Fibroblast of skin of right biceps (primary cell): ENCODE measurements at places on chromosomes 16 and 17.
A peak's percentile ranks its signal among the peaks of the same experiment; 100 is the strongest.

DNA sequence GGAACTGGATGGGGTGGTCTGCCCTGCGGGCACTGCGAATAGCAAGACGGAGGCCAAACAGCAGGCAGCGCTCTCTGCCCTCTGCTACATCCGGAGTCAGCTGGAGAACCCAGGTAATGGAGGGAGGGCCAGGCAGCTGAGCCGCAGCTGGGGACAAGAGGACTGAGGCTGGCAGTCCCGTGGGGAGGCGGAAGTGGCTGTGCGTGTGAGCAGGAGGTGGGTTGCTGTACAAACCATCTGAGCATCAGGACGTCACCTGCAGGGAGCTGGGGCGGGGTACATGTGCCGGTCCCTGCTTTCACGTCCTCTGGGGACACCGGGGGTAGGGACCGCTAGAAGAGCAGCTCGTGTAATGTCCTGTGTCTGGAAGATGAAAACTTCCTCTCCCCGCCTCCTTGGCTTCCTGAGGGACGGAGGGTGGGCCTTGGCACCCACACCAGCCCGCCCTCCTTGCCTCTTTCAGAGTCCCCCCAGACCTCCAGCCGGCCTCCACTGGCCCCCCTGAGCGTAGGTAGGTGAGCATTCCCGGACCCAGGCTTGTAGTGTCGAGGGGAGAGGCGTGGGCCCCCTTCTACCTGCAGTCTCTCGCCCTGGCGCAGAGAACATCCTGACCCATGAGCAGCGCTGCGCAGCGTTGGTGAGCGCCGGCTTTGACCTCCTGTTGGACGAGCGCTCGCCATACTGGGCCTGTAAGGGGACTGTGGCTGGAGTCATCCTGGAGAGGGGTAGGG lies 3.7 kb downstream of the ADAD2 start:
- no peak for DNase-seq

GRCh38 chr16:24610416-24610755 lies 71.0 kb downstream of the RBBP6 start:
- DNase-seq = peak; percentile 31

DNA sequence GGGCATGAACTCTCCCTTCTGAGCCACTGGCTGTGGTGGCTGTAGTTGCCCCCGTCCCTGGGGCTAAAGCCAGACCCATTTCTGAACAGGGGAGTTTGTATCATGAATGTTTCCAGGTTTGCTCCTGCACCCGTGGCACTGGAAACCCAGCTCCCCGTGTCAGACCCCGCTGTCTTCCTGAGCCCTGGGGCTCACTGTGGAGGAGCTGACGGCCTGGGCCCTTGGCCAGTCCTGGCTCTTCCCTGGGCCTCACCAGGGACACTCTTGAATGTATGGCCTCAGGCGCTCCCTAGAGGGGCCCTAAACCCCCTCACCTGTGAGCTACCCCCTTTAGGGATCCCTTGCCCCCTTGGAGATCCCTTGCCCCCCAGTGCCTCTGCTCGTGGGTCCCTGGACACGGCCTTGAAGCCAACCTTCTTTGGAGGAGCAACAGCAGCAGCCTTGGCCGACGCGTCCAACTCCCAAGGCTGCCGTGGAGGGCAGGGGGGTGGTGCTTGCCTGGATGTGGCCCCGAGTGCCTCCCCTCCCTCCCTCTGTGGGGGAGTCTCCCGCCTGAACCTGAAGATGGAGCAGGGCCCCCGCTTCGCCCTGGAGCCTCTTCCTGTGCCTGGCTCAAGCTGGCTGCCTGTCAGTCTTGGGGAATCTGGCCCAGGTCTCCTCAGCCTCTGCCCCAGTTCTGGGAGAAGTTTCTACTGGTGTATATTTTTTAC lies 15.9 kb downstream of the CASKIN2 start:
- DNase-seq = no peak

DNA sequence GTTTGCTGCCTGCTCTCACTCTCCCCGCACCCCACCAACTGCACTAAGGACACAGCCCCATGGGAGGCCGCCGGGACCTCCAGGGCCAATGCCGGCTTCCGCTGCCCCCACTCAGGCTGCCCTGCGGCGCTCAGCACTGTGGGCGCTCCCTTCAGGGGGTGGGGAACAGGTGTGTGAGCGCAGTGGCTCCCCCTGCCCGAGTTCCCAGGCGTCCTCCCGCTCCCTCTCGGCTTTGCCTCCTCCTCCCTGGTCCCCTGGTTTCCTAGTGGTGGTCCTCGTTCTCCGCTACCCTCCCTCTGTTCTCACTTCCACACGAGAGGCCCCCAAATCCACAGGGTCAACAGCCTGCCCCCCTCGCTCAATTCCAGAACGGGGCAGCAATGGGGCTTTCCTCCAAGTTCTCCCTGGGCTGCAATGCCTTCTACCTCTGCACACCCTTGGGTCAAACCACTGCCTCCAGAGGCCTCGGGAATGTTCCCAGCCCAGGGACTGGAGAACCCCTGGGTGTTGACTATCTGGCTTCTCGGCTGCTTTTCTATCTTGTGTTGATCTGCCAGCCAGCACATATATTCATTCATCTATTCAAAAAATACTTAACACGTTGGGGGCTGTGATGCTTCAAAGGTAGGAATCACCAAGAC lies 9.9 kb downstream of the FOXJ1 start:
- DNase-seq = no peak

DNA sequence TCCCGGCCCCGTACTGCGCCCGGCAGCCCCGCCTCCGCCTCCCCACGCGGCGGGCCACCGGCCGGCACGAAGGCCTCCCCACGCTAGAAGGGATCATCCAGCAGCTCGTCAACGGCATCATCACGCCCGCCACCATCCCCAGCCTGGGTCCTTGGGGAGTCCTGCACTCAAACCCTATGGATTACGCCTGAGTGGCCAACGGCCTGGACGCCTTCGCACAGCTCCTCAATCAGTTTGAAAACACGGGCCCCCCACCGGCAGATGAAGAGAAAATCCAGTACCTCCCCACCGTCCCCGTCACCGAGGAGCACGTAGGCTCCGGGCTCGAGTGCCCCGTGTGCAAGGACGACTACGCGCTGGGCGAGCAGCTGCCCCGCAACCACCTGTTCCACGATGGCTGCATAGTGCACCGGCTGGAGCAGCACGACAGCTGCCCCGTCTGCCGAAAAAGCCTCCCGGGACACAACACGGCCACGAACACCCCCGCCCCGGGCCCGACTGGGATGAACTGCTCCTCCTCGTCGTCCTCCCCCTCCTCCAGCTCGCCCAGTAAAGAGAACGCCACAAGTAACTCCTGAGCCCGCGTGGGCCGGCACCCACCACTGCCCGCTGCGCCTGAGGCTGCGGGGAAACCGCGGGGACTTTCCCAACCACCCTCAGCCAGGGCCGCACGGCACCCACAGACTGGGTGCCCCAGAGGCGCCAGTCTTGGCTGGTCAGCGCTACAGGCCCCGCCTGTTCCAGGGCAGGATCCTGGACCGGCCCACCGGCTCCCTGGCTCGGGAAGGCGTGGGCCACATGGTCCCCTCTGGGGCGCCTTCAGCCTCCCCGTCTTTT lies 39.0 kb upstream of the AKAP1 start:
- DNase-seq = no peak

DNA sequence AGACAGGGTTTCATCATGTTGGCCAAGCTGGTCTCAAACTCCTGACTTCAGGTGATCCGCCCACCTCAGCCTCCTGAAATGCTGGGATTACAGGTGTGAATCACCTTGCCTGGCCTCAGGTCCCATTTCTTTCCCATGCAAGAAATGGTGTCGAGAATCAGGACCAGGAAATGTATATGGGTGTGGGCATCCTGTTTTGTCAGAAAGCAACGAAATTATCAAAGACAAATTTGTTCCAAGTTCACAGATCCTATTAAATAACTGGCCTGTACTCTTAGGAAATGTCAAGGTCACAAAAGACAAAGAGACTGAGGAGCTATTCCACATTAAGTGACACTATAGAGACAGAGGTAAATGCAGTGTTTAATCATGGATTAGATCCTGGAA lies 17.1 kb upstream of the ST6GALNAC1 start:
- DNase-seq = no peak

DNA sequence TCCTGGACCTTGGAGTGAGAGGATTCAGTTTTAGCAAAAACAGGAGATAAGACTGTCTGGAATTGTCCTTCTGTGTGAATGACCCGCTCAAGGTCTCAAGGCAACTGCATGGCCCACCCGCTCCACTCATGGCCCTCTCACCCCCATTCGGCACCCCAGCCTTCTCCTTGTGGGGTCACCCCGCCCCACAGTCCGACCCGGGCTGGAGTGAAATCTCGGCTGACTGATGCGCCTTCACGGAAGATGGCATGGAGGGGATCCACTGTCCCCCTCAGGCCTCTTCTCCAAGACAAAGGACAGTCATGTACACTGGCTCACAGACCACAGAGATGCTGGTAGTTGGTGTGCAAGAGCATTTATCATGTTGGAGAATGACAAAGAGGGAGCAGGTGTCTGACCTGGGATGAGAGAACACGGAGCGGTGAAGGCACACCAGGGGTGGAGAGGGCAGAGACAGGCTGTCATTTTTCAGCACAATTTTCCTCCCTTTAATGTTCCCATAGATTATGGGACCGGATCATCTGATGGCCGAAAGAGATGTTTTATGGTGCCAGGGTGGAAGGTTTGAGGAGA lies 391.9 kb upstream of the TNRC6C start:
- no peak for DNase-seq

GRCh38 chr16:88883946-88884345 lies 17.5 kb upstream of the PABPN1L start:
- DNase-seq = no peak

- DNase-seq = no peak
These were observed 706 bp downstream of the TEN1 start for GRCh38 chr17:75979705-75980187.

DNA sequence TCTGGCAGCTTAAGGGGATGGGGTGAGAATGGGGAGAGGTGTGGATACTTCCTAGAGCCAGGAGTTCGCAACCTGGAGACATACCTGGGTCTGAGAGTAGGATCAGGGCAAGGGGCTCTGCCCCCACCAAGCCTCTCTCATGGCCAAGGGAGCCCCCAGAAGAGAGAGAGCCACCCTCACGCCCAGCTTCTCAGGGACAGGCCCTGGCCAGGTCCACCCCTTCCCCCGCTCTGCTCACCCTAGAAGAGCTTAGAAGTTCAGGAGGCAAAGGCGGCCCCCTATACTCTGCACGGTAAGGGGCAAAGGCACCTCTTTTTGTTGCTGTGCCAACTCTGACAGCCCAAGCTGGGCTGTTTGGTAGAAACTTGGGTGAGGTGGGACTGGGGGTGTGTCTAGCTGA lies 69.3 kb upstream of the TMEM97 start:
- no peak for DNase-seq

- peak; percentile 22 for DNase-seq
These were observed 527 bp downstream of the CIAPIN1 start for GRCh38 chr16:57446531-57447185.

- DNase-seq = peak; percentile 80
These were observed 330.0 kb upstream of the PMFBP1 start for GRCh38 chr16:72501739-72502593.

GRCh38 chr16:16063683-16064082 lies 114.3 kb downstream of the ABCC1 start:
- no peak for DNase-seq

DNA sequence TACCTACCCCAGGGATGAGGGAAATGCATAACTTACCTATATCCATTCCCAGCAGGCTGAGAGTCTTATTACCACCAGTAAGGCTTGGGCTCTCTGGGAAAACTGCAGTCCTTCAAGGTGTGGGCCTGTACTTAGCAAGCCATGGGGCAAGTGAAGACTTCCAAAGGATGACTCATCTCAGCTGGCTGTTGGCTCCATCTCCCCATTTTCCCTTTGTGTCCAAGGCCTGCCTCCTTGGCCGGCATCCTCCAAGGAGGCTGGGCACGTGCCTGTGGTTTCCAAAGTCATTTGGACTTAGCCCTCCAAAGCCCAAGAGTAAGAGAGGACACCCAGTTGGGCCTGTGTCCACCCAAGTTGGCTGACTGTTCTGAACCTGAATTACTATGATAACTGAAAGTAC lies 89.8 kb downstream of the TMEM100 start:
- DNase-seq = no peak

- no peak for DNase-seq
These were observed 284.8 kb upstream of the MAF start for GRCh38 chr16:79885320-79885719.

GRCh38 chr17:19744492-19744891 lies 3.6 kb downstream of the ALDH3A1 start:
- DNase-seq = no peak

- no peak for DNase-seq
These were observed 83.4 kb downstream of the HIC1 start for GRCh38 chr17:2138318-2138717.

- DNase-seq = peak; percentile 31
These were observed 9.9 kb downstream of the HEXIM2 start for GRCh38 chr17:45171338-45172231.

- peak; percentile 63 for DNase-seq
These were observed 11.5 kb upstream of the PITPNA start for GRCh38 chr17:1573932-1574696.
